GM23338 (cell line): ENCODE measurements at places on chromosomes 5 and 9. TPM values are rescaled to one million over a fixed set of nuclear protein-coding genes. Genes with fewer than 3 reads are reported as not detected.

The SLC6A18 gene
- not detected in 2 replicates for total RNA-seq

DNA sequence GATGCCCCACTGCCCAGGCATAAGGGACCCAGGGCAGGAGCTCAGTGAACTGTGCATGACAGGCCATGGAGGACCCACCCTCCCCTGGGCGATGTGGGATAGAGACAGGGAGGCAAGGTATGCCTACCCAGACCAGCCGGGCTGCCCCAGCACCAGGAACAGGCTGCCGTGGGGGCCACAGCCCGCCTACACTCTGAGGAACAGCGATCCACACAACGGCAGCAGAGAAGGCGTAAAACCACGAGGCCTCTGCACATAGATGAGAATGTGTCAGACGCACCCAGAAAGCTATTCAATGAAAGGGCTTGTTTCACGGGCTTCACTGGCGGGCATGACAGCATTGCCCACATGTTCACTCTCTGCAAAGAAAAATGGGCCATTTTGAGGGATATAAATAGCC lies 49.5 kb downstream of the SEMA4D start:
- H3K4me3 ChIP-seq = no peak overlapping the region
- H3K27ac ChIP-seq = no peak overlapping the region
- H3K4me1 ChIP-seq = no peaks in the 10 kb centered on the region
- H3K27me3 ChIP-seq = no peaks in the 10 kb centered on the region
- H3K36me3 ChIP-seq = no peaks in the 10 kb centered on the region; the same call in 1 of the 2 replicates

DNA sequence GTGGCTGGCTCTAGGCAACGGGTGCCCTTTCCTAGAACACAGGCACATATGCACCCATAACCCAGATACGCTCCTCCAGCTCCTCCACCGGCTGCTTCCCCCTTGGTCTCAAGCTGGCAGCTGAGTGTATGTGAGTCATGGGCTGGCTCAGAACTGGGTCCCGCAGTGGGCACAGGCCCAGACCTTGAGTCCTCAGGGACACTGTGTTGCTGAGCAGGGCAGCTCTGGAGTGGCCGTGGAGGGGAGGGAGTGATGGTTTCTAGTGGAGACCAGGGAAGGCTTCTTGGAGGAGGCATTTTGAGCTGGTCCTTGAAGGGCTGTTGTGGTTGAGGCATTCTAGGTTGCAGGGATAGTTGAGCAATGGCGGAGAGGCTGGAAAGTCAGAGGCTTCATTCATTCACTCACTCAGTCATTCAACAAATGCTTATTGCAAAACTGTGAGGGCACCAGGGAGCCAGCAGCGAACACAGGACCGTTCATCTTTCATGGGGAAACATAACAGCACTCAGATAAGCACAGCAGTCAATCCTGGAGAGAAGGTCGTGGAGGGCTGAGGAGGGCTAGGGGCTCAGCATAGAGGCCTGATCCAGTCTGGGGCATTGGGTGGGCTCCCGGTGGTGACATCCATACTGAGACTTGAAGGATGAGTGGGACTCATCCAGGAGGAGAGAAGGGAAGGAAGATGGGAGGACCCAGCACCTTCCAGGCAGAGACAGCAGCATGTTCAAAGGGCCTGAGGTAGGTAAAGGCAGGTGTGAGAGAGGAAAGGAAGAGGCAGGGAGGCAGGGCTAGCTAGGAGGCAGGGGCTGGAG lies 2.4 kb downstream of the BBLN start:
- no peak for DNase-seq
- no peak overlapping the region for H3K27ac ChIP-seq
- no peak overlapping the region for H3K4me3 ChIP-seq

- H3K36me3 ChIP-seq = no peaks in the 10 kb centered on the region
- peaks cover 7% of the 10 kb centered on the region for H3K4me1 ChIP-seq
- no peaks in the 10 kb centered on the region for H3K27me3 ChIP-seq
- DNase-seq = no peak
Observed at GRCh38 chr5:115656404-115656803, 30.6 kb upstream of the TMED7 start.
